T-helper 2 cell (primary cell): ENCODE measurements at places on chromosomes 5 and 9.

DNA sequence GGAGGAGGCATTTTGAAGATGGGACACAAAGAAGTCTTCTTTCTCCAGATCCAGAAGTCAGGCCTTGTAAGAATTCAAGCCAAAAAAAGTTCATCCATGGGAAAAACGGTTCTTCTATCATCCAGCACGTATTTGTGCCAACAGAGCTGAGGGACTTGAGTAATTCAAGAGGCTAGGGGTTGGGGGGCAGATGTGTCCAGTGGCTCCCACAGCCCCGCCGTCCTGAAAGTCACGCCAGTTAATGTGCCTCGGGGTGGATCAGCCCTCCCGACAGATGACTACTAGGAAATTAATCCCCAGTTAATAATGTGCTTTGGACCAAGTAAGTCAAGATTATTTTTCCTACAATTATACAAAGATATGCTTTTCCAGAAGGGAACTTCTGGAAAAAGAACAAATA is 23.4 kb downstream of the NREP start:
- DNase-seq, result no peak

DNA sequence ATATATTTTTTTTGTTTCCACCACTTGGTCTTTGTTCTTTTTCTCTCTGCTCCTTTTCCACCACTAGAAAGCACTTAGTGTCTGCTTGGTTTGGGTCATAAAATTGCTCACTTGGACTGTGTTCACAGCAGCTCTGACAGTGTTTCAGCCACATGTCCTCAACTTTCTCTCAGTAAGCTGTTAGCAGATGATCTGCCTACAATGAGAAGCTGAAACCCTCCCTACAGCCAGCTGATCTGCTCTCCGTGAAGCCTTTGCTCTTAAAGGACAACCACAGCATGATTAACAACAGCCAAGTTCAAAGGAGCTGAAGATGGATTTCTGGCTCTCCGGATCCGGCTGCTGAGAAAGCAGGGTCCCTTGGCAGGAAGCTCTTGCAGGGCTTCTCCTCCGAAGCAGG is 31.6 kb downstream of the PRLR start:
- DNase-seq, result no peak

- DNase-seq, result no peak
Measured at GRCh38 chr9:134059661-134060395, 8.0 kb downstream of the BRD3 start.

DNA sequence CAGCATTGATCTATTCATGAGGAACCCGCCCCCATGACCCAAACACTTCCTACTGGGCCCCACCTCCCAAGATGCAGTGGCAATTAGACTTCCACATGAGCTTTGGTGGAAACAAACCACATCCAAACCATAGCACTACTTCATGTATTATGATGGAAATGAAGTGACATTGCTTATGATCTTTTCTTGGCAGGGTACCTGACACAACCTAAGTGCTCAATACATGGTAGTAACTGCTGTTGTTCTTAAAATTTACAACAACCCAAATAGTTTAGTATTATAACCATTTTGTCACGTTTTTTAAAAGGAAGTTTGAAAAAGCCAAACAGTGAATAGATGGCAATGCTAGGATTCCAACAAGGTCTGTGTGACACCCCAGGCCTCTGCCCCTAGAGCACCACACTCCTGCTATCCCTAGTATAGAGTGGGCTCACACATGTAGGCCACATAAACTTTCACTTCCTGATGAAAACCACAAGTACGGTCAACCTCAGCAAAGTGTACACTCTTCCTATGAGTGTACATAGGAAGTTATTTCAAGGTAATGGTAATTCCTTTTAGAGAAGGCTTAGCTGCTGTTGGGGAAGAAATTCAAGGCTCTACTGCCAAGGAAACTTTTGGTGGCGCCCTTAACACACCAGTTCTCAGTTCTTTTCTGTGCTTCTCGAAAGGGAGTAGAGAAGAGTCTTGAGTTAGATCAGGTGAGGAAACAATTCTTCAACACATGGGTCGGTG is 97.6 kb downstream of the ARSB start:
- DNase-seq, result no peak

- no peak for DNase-seq
Measured at GRCh38 chr9:116632990-116633838, 53.9 kb upstream of the TRIM32 start.

DNA sequence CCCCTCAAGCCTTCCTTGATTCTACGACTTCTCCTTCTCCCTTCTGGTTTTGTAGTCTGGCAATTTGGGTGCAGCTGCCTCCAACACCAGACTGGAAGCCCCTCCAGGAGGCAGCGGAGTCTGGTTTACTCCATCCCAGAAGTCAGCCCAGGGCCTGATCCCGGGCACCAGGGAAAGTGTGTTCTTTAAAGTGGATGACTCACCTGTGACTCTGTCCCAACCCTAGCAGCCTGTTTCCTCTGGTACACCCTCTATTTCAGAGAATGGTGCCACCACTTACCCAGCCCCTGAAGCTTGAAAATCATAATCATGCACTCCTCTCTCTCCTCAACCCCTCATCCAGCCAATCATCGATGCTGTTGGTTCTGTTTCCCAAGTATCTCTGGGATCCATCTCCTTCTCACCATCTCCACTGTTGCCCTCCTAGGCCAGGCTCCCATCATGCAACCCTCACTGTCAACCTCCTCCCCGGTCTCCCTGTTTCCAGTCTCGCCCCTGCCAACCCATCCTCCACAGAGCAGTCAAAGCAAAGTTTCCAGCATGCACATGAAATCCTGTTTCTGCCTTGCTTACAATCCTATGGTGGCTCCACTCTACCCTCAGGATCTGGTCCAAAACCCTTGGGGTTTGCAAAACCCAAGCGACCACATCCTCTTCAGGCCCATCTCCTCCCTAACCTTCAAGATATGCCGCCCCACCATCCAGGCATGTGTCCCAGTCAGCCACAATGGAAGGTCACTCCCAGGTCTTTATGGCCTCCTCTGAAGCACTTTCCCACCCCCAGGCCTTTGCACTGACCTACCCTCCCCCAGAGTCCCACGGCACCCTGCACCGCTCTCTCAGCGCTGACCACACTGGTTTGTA is 10.5 kb downstream of the LHX6 start:
- DNase-seq, result no peak

GRCh38 chr9:7045361-7045760 is 287.6 kb downstream of the KDM4C start:
- DNase-seq, result no peak

DNA sequence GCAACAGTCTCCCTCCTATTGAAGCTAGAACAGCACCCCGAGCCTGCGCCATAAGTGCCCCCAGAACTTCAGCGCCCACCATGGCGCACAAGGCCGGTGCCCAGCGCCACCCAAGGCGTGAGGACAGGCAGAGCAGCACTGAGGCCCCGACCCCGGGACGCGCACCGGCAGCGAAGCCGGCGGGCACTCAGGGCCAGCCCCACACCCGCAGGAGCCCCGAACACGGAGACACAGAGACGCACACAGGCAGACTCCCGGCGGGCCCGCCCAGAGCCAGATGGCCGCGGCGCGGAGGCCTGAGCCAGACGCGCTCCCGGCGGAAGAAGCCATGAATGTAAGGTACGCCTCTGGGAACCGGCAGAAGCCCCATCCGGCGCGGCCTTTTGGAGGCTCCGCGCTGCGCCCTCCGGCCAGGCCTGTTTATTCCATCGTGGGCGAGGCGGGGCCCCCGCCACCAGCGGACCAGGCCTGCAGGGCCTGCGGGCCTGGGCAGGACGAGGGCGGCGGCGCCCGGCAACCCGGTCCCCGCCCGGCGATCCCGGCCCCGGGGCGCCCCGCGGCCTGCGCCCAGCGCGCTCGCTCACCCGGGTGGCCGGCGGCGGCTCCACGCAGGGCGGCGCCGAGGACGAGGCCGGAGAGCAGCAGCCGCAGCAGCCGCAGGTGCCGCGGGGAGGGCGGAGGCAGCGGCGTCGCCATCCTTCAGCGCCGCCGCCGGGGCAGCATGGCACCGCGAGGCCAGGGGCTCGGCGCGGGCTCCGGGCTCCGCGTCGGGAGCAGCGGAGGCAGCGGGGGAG is 486 bp downstream of the NPDC1 start:
- no peak for DNase-seq
